ENCODE measurements at places on chromosomes 7 and 10. TPM values are rescaled to one million over a fixed set of nuclear protein-coding genes. Genes with fewer than 3 reads are reported as not detected.

Gene FAM25G
- total RNA-seq, result not detected

Gene DRGX
- total RNA-seq, result not detected

Gene YAE1
- 32.7 TPM for total RNA-seq

Gene NRG3
- not detected for total RNA-seq

Gene RPEL1
- total RNA-seq, result under 0.01 TPM

Gene PTPRN2
- total RNA-seq, result 0.50 TPM

Gene HOXA11
- total RNA-seq, result under 0.01 TPM

Gene OR13A1
- not detected for total RNA-seq

Gene SYT15
- 0.15 TPM for total RNA-seq

Gene LRRTM3
- total RNA-seq, result not detected

Gene PON3
- not detected for total RNA-seq

All from smooth muscle cell of trachea (primary cell).